ENCODE measurements at places on chromosomes 3 and 15.

GRCh38 chr15:101177866-101178265, 74.0 kb downstream of the CHSY1 start:
- DNase-seq: no peak

DNA sequence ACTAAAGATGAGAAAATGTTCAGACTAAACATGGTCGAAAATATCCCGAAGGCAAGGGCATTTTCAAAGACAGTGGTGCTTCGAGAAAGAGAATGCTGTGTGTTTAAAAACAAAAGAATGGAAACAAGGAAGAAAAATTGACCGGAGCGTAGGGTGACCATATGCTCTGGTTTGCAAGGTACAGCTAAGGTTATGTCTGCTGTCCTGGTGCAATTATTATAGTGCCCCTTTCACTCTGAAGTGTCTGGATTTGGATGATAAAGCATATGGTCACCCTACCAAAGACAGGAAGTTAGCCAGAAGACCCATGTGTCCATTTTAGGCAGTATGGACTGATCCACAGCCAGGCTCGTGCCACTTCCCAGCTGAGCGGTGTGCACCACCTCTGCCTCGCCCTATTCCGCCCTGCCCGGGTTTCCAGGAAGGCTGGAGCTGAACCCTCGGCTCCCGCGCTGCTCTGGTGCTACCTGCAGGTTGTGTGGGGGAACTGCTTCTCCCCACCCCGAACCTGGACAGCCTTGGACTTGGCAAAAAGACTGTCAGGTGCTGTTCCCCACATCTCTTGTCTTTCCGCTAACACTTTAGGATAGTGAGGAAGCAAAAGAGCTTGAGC, 25.2 kb downstream of the GOLGA6D start:
- DNase-seq: peak; percentile 16

DNA sequence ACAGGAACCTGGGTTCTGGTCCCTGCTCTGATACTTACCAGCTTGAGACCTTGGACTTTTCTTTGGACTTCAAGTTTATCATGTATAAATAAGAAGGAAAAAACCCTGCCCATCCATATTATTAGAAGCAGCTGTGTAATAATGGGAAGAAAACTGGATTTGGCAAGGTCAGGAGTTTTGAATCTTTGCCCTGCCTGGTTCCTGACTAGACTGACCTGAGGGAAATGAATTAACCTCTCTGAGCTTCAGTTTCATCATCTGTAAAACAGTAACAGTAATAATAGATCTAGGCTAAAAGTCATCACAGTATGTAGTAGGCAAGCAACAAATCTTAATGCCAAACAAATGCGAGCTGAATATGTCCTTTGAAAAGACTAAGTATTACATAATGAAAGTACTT, 68.8 kb downstream of the FSIP1 start:
- no peak for DNase-seq

DNA sequence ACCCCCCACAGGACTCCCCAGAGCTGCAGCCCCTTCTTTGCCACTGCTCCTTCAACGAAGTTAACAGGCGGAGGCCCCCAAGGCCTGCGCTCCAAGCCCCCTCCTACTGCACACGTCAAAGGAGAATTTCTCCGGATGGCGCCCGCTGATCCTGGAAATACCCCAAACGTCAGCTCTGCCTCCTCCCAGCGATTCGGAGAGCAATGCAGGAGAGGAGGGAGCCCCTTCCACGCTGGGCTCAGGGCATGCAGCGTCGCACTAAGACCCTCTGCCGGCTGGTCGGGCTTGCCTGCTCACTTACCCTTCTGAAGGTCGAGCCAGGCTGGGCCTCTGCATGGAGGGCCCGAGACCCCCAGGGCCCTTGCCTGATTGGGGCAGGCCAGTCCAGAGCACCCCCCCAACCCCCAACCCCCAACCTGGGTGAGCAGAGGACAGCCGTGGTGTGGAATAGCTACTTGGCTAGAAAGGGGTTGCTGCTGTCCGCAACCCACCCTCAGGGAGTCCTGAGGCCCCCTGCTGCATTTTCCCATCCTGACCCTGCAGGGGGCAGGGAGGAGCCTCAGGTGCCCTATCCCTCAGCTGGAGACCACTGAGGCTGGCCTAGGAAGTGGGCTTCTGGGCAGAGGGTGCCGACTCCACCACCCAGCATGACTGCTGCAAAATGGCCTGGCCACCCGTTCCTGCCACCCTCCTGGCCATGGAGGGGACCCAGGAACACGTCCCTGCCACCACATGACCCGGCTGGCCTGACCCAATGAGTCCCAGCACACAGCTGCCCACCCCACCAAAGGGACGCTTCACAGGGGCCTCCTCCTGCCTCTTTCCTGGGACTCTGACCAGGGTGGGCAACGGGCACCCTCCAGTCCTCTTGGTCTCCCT, 976 bp downstream of the ATP2B2 start:
- no peak for DNase-seq

DNA sequence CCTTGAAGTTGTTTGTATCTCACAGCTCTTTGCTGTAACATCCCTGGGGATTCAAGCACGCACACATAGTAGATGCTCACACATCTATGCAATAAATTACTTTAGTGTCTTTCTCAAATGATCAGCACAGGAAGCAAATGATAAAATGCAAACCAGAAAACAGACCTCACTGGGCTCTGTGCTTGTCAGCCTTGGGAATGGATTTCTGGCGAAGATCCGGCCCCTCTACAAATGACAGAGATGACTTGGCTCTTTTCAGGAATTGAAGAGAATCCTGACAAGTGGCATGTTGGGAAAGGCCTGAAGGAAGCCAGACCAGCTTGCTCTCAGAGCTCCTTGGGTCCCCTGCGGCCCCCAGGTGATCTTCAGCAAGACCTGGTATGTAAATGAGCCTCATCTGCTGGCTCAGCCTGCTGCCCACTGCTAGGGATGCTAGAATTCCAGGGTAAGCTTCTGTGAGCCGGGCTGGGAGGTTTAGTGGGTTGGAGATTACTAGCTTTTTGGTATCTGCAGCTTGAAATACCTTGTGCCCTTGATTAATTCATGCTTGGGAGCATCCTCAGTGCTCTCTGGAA, 54.1 kb downstream of the LPP start:
- no peak for DNase-seq

DNA sequence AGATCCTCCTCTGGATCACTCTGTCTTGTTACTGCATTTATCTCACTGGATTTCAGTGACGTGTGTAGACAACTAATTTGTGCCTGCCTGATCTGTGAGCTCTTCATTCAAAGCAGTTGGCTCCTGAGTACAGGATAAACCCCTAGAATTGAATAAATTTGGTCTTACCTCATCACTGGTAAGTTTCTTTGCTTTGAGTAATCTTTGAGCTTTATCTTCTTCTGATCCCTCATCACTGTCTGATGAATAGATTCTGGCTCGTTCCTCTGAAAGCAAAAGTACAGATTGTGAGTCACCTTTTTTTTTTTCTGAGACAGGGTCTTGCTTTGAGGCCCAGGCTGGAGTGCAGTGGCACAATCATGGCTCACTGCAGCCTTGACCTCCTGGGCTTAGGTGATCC, 24.5 kb downstream of the LEO1 start:
- peak; percentile 56 for DNase-seq

DNA sequence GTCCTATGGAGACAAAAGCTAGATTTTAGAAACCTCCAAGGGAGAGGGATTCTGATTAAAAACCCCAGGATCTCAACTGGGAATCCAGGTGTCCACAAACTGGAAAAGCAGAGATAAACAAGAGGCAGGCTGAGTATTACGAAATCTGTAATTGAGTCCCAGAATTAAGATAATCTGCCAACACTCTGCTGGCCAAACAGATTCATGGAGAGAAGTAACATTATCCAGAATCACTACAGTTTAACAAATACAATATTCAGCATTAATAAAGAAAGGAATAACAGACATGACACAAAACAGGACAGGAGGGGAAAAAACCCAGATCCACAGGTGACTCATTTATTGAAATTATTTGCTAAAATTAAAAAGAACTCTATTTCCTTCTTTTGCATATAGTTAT, 227.2 kb upstream of the NANOGP8 start:
- DNase-seq: no peak

DNA sequence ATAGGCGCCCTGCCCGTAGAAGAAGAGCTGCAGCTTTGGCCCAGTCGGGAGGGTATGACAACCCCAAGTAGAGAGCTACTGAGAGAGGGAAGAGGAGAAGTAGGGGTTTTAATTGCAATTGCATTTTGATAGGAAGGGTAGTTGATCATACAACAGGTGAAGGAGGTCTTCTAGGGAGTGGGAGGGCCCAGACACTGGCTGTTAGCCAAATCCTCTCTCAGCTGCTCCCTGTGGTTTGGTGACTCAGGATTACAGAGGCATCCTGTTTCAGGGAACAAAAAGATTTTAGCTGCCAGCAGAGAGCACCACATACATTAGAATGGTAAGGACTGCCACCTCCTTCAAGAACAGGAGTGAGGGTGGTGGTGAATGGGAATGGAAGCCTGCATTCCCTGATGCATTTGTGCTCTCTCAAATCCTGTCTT, 408.9 kb upstream of the THBS1 start:
- peak; percentile 96 for DNase-seq

DNA sequence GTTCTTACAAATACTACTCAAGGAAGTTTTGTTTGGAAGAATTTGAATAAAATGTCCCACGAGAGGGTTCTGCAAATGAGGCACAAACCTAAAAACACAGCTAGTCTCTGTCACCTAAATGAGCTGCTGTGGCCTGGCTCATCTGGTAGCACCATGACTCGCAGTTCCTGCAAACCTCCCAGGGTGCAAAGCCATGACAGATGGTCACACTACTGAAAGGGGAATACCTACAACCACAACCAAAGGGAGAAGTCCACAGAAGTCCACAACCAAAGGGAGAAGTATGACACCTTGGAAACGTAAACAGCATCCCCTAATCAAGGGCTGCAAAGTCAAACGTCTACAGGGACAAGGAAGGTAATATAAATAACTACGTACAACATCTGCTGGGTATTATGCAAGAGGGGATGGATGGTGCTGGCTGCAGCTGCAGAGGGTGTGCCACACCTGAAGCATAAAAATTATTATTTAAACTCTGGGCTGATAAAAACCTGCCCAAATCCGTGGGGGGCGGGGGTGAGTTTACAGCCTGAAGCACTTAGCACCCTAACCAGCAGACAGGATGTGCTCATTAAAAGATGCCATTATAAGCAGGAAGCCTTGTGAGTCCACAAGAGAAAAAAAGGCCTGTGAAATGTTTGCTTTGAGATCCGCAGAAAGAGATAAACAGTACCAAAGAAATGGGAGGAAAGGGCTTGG, 184.0 kb downstream of the MAGI1 start:
- no peak for DNase-seq

DNA sequence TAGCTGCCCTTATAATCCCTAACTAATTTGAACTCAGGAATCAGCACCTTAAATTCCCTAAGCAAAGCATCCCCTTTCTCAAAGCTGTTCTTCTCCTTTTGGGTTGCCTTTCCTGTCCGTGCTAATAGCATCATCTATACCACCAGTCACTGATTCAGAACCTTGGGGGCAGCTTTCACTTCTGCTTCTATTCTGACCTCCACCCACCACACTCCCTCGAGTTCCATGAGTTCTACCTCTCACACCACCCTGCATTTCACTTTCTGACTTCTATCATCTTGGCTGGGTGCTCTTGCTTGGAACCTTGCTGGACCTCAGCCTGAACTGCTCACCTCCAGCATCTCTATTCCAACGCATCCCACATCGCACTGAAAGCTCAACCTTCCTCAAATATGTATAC, 55.4 kb upstream of the KCNMB2 start:
- no peak for DNase-seq

GRCh38 chr15:60406513-60407414, 9.0 kb upstream of the ANXA2 start:
- DNase-seq: no peak

- no peak for DNase-seq
These were observed 187.0 kb upstream of the MLF1 start for GRCh38 chr3:158384019-158384418.

DNA sequence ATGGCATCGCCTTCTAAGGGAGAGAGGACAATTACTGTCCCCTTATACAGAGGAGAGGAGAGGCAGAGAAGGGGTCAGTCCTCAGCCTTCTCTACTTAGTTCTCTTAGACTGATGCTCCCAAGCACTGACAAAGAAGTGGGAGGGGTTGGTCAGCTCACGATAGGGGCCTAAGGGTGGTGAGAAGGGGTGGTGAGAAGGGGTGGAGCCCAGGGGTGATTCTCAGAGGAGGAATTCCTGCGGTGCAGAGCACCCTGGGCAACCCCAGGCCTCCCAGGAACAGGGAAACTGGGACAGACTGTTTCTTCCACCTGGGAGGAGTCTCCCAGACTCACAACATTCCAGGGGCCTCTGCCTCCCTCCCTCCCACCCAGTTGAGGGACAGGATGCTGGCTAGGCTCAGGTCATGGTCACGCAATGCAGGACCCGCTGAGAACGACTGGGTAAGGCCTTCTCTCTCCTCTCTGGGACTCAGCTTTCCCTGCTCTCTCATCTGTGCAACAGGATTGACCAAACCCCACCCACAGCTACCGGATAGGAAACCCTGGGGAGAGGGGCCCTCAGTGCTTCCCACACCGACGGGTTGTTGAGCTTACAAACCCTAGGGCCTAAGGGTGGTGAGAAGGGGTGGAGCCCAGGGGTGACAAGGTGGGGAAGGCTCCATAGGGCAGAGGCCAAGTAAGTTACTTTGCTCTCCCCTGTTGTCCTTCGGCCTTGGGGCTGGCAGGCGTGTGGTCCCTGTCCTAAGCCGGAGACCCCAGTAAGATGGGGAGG, 1.5 kb downstream of the TPRA1 start:
- peak; percentile 76 for DNase-seq

Measured in iris pigment epithelial cell (primary cell).